Stimulated activated CD4-positive, alpha-beta T cell treated with anti-CD3 and anti-CD28 coated beads, Interleukin-1b, Interleukin-23, amount 100 ng/mL, for 1 hour (primary cell): ENCODE measurements at places on chromosomes 3 and 15.

GRCh38 chr15:25241241-25241801 lies 197.5 kb downstream of the UBE3A start:
- no peak for DNase-seq

DNA sequence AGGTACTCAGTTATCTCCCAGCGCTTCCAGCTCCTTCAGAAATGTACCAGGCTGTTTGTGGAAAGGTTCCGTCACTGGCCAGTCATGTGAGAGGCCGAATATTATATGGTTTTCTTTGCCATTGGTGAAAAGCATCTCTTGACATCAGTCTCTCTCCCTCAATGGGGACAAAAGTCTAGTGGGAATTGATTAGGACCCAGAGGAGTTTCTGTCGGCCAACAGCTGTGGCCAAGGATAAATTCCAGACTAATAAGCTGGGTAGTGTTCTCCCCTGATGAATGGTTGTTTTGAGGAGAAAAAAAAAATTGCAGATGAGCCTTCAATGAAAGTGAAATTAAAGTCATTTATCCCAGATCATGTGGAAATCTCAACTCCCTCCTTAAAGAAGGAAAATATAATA lies 404.7 kb upstream of the THRB start:
- DNase-seq: no peak

DNA sequence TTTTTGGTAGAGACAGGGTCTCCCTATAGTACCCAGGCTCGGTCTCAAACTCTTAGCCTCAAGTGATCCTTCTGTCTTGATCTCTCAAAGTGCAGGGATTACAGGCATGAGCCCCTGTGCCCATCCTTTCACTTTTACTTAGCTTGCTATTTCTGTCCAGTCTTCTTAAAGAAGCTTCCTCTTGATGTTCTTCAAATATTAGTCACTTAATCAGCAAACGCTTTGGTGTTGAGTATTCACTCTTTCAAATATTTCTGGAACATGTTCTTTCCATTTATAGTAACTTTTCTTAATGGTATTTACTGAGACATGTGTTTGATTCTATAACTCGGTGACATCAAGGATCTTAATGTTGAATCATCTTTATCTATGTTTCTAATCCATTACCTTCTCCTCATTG lies 122.1 kb downstream of the CNTN6 start:
- no peak for DNase-seq

DNA sequence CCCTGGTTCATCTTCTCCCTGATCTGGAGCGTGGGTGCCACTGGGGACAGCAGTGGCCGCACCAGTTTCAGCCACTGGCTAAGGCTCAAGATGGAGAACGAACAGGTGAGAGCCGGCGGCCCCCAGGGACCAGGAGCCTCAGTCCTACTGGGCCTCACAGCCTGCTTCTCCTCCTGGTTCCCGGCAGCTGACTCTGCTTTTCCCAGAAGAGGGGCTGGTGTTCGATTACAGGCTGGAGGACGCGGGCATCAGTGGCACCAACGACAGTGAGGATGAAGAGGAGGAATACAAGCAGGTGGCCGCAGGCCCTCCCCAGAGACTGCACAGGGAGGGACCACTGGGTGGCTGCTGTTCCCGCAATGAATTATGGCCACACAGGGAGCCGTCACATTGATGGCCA lies 54.4 kb downstream of the DNAH1 start:
- no peak for DNase-seq

DNA sequence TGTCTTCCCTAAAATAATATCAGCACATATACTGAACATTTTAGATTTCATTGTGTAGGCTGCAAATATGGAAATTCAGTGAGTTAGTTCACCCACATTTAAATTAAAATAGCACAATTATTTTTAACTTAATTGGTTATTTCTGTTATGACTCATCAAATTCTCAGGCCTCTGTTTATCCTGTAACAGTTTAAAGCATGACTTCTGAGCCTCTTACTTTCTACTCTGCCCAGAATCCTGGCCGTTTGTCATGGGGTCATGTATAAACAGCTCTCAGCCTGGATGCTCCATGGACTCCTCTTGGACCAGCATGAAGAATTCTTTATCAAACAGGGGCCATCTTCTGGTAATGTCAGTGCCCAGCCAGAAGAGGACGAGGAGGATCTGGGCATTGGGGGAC lies 12.2 kb downstream of the TUBGCP4 start:
- DNase-seq: no peak

DNA sequence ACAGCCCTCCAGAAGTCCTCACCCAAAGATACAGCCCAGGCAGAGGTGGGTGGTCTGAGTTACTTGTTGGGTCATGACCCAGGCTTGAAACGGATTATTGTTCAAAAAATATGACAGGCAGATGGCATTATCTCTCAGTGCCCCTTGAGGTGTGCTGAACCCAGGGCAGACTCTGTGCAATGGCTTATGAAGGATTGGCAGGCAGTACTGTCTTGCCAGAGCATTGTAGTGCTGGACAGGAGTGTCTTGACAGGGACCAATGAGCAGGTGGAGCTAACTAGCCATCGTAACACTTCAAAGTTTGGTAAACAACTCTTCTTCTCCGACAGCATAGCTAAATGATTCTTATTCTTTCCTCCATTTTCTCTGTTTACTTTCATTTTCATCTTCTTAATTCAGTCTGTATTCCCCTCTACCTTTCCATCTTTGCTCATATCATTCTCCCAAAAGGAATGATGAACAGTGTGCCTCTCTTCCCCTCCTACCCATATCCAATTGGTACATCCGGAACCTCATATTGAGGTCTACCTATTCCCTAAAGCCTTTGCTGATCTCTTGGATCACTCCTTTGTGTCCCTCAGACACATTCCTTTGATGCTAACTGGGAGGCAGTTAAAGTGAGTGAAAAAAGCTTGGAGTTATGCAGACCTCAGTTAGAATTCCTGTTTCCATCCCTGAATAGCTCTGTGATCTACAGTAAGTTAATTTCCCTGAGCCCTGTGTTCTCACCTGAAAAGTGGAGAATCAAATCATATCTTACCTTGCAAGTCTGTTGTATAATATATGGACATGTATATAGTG lies 2.6 kb upstream of the IL20RB start:
- no peak for DNase-seq

- no peak for DNase-seq
Measured at GRCh38 chr3:18442756-18443664, 17.9 kb upstream of the SATB1 start.

DNA sequence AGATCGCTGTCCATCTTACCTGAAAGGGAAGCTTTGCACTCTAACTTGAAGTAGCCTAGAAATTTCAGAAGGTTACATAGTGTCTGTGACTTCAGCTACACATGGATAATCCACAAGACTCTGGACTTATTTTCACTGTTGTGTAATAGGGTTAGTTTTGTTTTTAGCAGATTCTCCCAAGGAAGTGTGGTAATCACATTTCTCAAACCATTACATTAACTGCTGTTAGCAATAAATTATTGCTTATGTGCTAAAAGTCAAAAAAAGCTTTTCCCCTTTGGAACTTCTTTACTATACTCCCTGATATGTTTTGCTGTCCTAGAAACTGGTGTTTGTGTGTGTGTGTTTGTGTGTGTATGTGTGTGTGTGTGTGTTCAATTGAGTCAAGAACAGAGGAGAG lies 351.8 kb upstream of the TPRG1 start:
- DNase-seq: no peak

- no peak for DNase-seq
Measured at GRCh38 chr15:79176151-79176550, 85.6 kb upstream of the RASGRF1 start.

- no peak for DNase-seq
Measured at GRCh38 chr15:68252925-68253534, 23.5 kb upstream of the CLN6 start.

- no peak for DNase-seq
Measured at GRCh38 chr3:186502966-186503712, 41.0 kb downstream of the CRYGS start.

DNA sequence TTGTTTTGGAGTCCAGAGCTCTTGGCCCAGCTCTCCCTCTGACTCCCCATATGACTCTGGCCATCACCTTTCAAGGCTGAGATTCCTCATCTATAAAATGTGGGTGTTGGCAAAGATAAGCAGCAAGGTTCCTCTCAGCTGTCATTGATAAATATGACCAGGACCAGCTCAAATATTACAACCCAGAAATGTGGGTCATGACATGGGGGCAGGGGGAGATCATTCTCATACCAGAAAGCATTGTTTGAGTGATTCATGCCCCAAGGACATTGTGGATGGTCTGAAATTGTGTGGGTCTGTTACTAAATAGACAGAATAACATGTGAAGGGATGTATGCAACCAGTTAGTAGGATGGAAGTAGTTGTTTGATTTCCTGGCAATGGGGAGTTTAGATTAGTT lies 13.9 kb downstream of the UPK1B start:
- no peak for DNase-seq

GRCh38 chr3:115156046-115156654 lies 9.1 kb upstream of the ZBTB20 start:
- DNase-seq: no peak

GRCh38 chr15:99187936-99188335 lies 61.4 kb downstream of the TTC23 start:
- no peak for DNase-seq

- no peak for DNase-seq
Measured at GRCh38 chr3:45261333-45262110, 35.4 kb upstream of the TMEM158 start.
